ENCODE measurements at places on chromosomes 1 and 21. TPM values are rescaled to one million over a fixed set of nuclear protein-coding genes. Genes with fewer than 3 reads are reported as not detected.

The OR2T35 gene
- total RNA-seq, result not detected

The HSD3B2 gene
- total RNA-seq, result not detected

The MROH7 gene
- 0.27 TPM for total RNA-seq

The CLCN6 gene
- 13.3 TPM for total RNA-seq

The PARK7 gene
- total RNA-seq, result 303 TPM

The SIK1 gene
- 3.4 TPM for total RNA-seq

The DNAI4 gene
- total RNA-seq, result 1.6 TPM

The KCNN3 gene
- 0.09 TPM for total RNA-seq

The OR10K2 gene
- total RNA-seq, result not detected

The TBX15 gene
- total RNA-seq, result not detected

The SNRPE gene
- 177 TPM for total RNA-seq

The C1orf185 gene
- total RNA-seq, result not detected

The DNAH14 gene
- total RNA-seq, result 0.52 TPM

The DNASE2B gene
- not detected for total RNA-seq

The GPR137B gene
- 4.2 TPM for total RNA-seq

The SEMA4A gene
- 10.5 TPM for total RNA-seq

The SYTL1 gene
- total RNA-seq, result 83.6 TPM

The CD1D gene
- total RNA-seq, result not detected

The LAPTM5 gene
- 371 TPM for total RNA-seq

The CFH gene
- 2.8 TPM for total RNA-seq

The KIF26B gene
- total RNA-seq, result 0.02 TPM

The CELA2B gene
- total RNA-seq, result not detected

The SLC1A7 gene
- total RNA-seq, result not detected

The MCOLN2 gene
- 42.7 TPM for total RNA-seq

The EIF4G3 gene
- 48.4 TPM for total RNA-seq

The GCSAML gene
- total RNA-seq, result 0.16 TPM

The USP21 gene
- total RNA-seq, result 35.3 TPM

The DAB1 gene
- total RNA-seq, result 3.5 TPM

The HLCS gene
- 16.4 TPM for total RNA-seq

The ARTN gene
- total RNA-seq, result 0.64 TPM

The LAD1 gene
- total RNA-seq, result not detected

The AMY1A gene
- total RNA-seq, result not detected

The AADACL4 gene
- not detected for total RNA-seq

The AGT gene
- not detected for total RNA-seq

The NECTIN4 gene
- 0.18 TPM for total RNA-seq

The RSPH1 gene
- not detected for total RNA-seq

The CA14 gene
- total RNA-seq, result not detected

Measured in T-helper 2 cell treated with Interferon-gamma antibody and Interleukin-4, amounts not matched to agents 100 ng/mL and 5 ng/mL, for 36 hours (primary cell).